Stimulated activated CD4-positive, alpha-beta T cell treated with anti-CD3 and anti-CD28 coated beads, Interleukin-12 subunit alpha, Interleukin-12 subunit beta, amount 100 ng/mL, for 24 hours (primary cell): ENCODE measurements at places on chromosomes 5 and 9.

DNA sequence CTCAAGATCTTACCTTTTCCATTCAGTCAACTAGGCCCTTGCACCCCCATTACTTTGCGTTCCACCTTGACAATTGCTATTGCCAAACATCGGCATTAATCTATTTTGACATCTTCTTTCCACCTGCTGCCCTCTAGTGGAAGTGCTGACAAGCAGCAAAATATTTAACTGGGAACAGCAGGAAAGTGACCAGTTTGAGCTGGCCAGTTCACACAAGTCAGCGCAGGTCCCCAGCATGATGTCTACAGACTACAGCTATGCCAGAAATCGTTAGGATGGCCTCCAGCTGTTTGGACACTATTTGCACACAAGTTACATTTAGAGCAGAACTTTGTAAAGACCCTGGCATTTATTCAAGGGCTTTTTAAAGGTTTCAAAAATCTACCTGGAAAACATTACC is 160.1 kb downstream of the GHR start:
- no peak for DNase-seq

GRCh38 chr5:75089137-75089536 is 36.8 kb upstream of the GCNT4 start:
- no peak for DNase-seq

- DNase-seq = no peak
Observed at GRCh38 chr5:72656756-72657513, 149.7 kb upstream of the ZNF366 start.

- no peak for DNase-seq
Observed at GRCh38 chr5:132093271-132093670, 19.7 kb downstream of the CSF2 start.

- DNase-seq = no peak
Observed at GRCh38 chr9:98962861-98963260, 19.2 kb downstream of the COL15A1 start.

DNA sequence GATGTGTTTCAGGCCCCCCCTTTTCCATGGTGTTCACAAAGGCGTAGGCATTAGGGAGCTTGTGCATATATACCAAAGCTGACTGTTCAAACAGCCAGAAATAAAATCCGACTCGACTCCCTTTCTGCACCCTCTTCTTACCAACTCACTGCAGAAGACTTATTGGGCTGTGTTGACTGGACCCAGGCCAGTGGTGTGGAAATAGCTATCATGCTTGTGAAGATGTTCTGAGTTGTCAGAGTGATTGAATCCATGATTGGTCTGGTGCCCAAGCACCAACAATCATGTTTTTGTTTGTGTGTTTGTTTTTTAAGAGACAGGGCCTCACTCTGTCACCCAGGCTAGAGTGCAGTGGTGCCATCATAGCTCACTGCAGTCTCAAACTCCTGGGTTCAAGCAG is 21.6 kb downstream of the TJP2 start:
- no peak for DNase-seq

DNA sequence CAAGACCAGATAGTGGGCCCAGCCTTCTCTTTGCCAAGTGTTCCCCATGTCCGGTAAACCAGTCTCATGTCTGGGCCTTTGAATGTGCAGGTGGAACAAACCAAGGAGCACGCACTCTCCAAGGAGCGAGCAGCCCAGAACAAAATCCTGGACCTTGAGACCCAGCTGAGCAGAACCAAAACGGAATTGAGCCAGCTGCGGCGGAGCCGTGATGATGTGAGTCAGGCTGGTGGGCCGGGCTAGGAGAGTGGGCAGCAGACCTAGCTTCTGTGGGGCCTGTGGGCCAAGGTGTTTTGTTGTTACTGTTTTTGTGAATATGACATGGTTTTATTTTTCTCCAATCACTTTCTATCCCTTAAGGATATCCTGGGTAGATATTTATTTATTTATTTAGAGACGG is 5.6 kb upstream of the GLE1 start:
- no peak for DNase-seq
